ENCODE measurements at places on chromosomes 7 and 10.

DNA sequence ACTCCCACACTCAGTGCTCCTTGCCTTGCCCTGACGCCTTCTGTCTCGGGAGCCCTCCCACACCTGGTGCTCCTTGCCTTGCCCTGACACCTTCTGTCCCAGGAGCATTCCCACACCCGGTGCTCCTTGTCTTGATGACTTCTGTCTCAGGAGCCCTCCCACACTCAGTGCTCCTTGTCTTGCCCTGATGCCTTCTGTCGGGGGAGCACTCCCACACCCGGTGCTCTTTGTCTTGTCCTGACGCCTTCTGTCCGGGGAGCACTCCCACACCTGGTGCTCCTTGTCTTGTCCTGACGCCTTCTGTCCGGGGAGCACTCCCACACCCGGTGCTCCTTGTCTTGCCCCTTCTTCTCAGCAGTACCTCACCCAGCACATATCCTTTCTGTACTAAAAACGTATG, 207.2 kb upstream of the ADARB2 start:
- no peak for DNase-seq

DNA sequence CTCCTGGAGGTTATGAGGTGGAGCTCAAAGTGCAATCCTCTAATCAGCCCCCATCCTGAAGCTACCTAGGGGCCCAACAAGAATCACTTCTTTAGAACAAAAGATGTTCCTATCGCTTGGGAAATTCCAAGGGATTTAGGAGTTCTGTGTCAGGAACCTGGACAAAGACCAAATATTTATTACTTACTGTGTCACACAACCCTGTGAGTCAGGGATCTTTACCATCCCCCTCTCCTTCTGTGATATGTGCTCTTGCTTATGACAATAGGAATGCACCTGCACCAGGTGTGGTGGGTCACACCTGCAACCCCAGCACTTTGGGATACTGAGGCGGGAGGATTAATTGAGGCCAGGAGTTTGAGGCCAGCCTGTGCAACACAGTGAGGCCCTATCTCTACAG, 485.8 kb downstream of the PLXDC2 start:
- DNase-seq = no peak

GRCh38 chr7:134535272-134535918, 8.0 kb downstream of the AKR1B10 start:
- DNase-seq = no peak

DNA sequence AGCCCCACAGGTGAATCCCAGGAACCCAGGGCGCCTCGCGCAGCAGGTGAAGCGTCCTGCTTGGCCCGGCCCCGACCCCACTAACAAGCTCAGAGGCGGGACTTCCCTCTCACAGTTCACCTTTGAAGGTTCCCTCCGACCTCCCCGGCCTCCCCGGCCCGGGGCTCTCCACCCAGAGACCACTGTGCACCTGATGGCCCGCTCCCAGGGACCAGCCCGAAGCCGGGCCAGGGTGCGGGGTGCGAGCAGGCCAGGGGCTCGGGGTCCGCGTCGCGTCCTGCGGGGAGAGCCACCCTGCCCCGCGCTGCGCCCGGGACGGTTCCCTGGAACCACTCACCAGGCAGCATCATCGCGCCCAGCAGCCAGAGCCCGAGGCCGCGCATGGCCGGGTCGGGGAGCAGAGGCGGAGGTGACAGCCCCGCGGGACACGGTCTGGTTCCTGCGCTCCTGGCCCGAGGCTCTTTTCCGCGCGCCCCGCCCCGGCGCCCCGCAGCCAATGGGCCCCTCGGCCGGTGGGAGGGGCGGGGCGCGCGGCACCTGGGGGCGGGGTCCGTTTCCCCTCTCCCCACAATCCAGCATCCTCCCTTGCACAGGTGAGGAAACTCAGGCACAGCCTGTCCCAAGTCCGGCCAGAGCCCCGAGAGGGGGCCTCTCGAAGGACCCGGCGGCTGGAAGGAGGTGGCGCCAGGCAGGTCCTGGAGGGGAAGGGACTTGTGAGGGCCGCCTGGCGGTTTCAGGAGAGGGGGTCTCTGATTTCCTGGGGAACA, at the start of gene ADAM8:
TSS of gene ADAM8 (minus strand) at position 434 of the 767 bp plus-strand sequence. CDS start at position 383, 51 bp downstream.
- no peak for DNase-seq

DNA sequence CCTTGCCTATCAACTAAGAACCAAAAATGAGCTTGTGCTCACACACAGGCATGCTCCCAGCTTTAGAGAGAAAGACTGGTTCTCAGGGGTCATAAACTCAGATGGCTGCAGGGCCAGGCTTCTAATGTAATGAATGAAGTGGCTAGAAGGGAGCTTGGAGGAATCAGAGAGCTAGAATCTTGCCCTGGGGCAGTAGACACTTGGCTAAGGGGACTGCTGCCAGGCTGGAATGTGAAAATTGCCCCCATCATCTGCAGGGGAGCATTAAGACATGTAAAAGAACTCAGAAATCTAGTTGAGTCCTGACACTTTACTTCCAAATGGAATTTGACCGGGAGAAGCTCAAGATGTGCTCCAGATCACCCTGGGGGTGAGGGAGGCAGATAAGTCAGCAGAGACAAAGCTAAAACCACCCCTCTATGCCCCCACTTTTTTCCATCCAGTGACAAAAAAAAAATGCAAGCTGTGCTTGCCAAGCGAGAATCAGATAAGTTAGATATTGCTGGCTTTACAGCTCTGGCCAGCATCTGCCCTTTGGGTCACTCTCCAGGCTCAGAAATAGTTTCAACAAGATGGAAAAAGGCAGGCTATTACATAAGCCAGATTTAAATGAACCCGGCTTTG, 2.3 kb upstream of the SLC16A9 start:
- DNase-seq = no peak

DNA sequence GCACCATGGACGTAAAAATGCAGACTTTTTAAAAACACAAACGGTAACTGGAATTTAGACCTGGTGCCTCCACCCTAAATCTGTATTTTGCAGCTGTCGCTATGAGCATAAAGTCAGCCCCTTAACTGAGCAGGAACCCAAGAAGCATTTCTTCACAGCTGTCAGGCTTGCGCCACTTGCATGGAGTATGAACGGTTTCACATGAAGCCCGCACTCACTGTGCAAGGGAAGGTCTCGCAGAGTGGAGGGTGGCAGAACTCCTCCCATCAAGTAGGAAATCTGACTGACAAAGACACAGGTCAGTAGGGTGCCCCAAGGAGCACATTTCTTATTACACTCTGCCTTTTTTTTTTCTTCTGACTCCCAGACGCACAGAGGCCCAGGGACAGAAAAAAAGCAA, 58.5 kb downstream of the ELMO1 start:
- DNase-seq = no peak

GRCh38 chr7:112266595-112267270, 60.2 kb downstream of the ZNF277 start:
- no peak for DNase-seq

- no peak for DNase-seq
Observed at GRCh38 chr10:113965683-113966082, 78.0 kb upstream of the ADRB1 start.

DNA sequence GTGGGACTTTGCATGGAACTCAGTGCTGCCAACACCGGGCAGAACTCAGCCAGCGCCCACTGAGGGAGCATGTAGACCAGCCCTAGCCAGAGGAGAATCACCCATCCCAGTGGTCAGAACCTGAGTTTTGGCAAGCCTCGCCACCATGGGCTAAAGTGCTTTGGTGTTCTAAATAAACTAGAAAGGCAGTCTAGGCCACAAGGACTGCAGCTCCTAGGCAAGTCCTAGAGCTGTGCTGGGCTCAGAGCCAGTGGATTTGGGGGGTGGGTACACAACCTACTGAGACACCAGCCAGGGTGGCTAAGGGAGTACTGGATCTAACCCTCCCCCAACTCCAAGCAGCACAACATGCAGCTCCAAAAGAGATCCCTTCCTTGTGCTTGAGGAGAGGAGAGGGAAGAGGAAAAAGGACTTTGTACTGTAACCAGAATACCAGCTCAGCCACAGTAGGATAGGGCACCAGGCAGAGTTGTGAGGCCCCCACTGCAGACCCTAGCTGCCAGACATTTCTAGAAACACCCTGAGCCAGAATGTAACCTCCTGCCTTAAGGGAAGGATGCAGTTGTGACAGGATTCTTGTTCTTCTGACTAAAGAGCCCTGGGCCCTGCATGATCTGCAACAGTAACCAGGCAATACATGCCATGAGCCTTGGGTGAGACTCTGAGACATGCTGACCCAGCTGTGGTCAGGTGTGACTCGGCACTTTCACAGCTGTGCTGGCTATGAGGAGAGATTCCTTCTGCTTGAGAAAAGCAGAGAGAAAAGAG, 24.4 kb downstream of the GSDME start:
- no peak for DNase-seq

DNA sequence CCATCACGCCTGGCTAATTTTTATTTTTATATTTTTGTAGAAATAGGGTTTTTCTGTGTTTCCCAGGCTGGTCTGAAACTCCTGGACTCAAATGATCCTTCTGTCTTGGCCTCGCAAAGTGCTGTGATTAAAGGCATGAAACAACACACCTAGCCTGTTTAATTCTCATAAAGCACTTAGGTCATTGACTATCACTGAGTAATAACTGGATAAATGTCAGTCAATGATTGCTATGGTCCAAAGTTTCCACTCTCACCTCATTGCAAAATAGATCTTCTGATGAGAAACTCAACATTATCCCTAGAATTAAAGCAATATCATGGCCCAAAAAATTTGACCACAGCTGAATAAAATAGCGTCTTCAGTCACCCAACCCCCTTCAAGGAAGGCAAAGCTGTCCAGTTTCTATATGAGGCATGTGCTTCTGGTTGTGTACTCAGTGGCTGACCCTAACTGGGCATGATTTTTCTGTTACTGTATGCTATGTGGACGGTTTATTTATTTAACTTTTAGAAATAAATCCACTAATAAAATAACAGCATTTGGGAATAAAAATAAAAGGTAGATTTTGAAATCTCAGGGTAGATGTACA, 86.5 kb upstream of the LRRN3 start:
- no peak for DNase-seq

DNA sequence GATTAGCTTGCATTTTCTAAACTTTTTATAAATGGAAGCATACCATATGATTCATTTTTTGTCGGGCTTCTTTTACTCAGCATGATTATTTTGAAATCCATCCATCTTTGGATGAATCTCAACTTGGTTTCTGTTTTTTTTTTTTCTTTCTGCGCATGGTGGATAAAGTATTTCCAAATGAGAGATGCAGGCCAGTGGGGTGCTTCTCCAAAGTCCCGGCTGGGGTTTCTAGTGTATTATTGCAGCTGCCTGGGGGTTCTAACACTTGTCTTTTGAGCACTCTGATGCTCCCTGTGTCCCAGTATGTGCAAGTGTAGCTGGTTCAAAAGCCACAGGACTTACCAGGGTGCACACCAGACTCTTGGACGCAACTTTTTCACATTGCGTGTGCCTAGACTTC, 70.9 kb upstream of the LOXL4 start:
- DNase-seq = no peak

DNA sequence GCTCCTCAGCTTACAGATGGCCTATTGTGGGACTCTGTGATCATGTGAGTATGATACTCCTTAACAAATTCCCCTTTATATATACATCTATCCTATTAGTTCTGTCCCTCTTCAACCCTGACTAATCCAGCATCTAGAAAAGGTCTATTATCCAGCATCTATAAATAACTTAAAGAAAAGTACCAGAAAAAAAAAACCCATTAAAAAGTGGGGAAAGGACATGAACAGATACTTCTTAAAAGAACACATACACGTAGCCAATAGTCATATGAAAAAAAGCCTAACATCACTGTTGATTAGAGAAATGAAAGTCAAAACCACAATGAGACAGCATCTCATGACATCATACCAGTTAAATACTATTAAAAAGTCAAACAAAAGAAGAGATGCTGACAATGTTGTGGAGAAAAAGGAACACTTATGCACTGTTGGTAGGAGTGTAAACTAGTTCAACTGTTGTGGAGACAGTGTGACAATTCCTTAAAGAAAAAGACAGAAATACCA, 549.5 kb upstream of the GRM3 start:
- no peak for DNase-seq

GRCh38 chr7:139995017-139995915, 67.5 kb downstream of the PARP12 start:
- peak; percentile 44 for DNase-seq

GRCh38 chr7:111474723-111475418, 87.4 kb downstream of the IMMP2L start:
- no peak for DNase-seq
